ENCODE measurements at places on chromosomes 6 and 20. TPM values are rescaled to one million over a fixed set of nuclear protein-coding genes. Genes with fewer than 3 reads are reported as not detected.
A peak's percentile ranks its signal among the peaks of the same experiment; 100 is the strongest.

- peak; percentile 18 for DNase-seq
- H3K4me3 ChIP-seq: peak overlapping the region; percentile 58
- H3K27ac ChIP-seq: peak overlapping the region; percentile 81
- peaks cover 29% of the 10 kb centered on the region for H3K36me3 ChIP-seq
- H3K4me1 ChIP-seq: peaks cover 40% of the 10 kb centered on the region
Observed at GRCh38 chr20:37071481-37071911, 24.3 kb downstream of the RBL1 start.

DNA sequence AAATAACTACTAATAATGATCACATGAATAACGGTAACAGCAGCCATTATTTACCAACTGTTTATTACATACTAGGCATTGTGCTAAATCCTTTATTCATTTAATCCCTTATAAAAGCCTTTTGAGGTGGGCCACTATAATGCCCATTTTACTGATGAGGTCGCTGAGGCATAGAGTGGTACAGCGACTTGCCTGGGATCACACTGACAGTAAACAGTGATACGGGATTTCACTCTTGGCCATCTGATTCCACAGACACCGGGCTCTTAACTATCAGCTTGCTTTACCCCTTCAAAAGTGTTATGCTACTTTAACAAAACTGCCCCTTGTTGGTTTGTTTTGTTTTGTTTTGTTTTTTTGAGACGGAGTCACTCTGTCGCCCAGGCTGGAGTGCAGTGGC lies 2.2 kb upstream of the RAB22A start:
- H3K27me3 ChIP-seq: no peaks in the 10 kb centered on the region
- H3K4me3 ChIP-seq: peak overlapping the region; percentile 75
- H3K36me3 ChIP-seq: peaks cover 26% of the 10 kb centered on the region
- H3K4me1 ChIP-seq: peaks cover 60% of the 10 kb centered on the region
- H3K27ac ChIP-seq: peak overlapping the region; percentile 88

GRCh38 chr20:47054945-47055344 lies 160.3 kb downstream of the EYA2 start:
- no peak overlapping the region for H3K4me3 ChIP-seq
- H3K27me3 ChIP-seq: peaks cover 4% of the 10 kb centered on the region
- no peak overlapping the region for H3K27ac ChIP-seq
- H3K4me1 ChIP-seq: no peaks in the 10 kb centered on the region

DNA sequence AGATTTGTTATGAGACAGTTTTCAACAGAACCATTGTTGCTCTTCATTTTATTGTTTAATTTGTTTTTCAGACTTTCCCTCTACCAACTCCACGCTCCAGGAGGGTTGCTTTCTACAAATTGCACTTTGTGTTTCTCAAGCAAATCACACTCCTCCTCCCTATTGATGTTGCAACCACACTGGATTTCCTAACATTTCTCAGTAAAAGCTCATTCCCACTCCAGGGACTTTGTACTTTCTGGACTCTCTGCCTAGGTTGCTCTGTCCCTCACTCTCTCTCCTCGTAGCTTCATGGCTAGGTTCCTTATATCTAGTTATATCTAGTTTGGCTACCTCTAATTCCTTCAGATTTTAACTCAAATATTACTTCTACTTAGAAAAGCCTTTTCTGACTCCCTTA lies 20.3 kb downstream of the PGK2 start:
- no peaks in the 10 kb centered on the region for H3K4me1 ChIP-seq
- no peak for DNase-seq
- H3K4me3 ChIP-seq: no peak overlapping the region

DNA sequence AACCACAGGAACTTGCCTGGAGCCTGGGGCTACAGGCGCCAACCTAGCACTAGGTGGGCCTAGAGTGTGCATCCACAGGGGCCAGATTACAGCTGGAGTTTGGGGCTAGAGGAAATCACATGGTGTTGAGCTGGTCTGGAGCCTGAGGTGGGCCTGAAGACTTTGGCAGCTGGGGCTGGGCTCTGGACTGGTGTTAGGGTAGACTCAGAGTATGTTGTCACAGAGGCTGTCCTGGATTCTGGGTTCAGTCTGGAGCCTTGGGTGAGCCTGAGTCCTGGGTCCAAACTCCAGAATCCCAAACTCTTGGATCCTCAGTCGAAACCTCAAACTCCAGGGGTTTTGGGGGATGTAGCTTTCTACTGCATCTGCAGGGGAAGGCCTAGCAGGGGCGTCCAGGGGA lies 356.7 kb downstream of the FRK start:
- no peaks in the 10 kb centered on the region for H3K4me1 ChIP-seq
- no peaks in the 10 kb centered on the region for H3K27me3 ChIP-seq
- H3K4me3 ChIP-seq: no peak overlapping the region

WFDC12 gene
- total RNA-seq: not detected

DNA sequence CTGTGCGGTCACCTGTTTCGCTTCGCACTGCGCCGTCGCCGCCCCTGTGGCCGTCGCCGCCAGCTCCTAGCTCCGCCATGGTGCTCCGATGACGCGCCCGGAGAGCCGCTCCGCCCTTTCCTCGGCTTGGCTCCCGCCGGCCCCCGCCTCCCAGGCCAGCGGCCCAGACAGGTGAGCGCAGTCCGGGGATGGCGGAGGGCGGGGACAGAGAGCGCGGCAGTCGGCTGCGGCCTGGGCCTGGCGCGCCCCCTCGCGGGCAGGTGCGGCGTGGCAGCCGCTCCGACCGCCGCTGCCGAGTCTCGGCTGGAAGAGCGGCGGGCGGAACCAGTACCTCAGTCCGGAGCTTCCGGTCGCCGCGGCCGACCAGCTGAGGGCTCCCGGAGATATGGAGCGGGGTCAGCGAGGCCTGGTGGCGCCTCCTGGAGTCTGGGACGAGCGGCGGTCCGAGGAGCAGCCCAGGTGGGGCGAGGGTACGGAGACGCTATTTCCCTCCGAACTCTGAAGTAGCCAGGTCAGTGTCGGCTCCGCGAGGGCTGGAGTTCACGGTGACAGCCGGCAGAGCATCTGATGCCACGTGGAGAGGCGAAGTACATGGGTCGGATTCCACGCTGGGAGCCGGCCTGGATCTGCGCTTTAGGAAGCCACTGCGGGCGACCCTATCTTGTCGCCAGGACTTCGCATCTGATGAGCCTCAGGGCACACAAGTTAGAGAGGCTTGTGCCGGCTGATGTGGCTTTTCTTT lies at the start of gene MAP7:
Gene MAP7 (minus strand): TSS at position 93 of the 742 bp plus-strand sequence. CDS start 14 bp downstream, at position 79.
- H3K27ac ChIP-seq: no peak within 1 kb of the TSS
- H3K4me1 ChIP-seq: peaks cover 15% of the 10 kb centered on the region
- peaks cover 48% of the 10 kb centered on the region for H3K27me3 ChIP-seq
- peak within 1 kb of the TSS; percentile 74 for H3K4me3 ChIP-seq
- peak; percentile 53 for DNase-seq

- no peaks in the 10 kb centered on the region for H3K4me1 ChIP-seq
- no peak overlapping the region for H3K4me3 ChIP-seq
- H3K27me3 ChIP-seq: no peaks in the 10 kb centered on the region
- H3K36me3 ChIP-seq: no peaks in the 10 kb centered on the region
Observed at GRCh38 chr6:66499851-66500250, 792.8 kb upstream of the EYS start.

- no peak overlapping the region for H3K27ac ChIP-seq
- no peaks in the 10 kb centered on the region for H3K4me1 ChIP-seq
- no peak for DNase-seq
- H3K36me3 ChIP-seq: no peaks in the 10 kb centered on the region
- H3K4me3 ChIP-seq: no peak overlapping the region
- H3K27me3 ChIP-seq: no peaks in the 10 kb centered on the region
Observed at GRCh38 chr20:33474097-33474873, 15.6 kb upstream of the CBFA2T2 start.

DNA sequence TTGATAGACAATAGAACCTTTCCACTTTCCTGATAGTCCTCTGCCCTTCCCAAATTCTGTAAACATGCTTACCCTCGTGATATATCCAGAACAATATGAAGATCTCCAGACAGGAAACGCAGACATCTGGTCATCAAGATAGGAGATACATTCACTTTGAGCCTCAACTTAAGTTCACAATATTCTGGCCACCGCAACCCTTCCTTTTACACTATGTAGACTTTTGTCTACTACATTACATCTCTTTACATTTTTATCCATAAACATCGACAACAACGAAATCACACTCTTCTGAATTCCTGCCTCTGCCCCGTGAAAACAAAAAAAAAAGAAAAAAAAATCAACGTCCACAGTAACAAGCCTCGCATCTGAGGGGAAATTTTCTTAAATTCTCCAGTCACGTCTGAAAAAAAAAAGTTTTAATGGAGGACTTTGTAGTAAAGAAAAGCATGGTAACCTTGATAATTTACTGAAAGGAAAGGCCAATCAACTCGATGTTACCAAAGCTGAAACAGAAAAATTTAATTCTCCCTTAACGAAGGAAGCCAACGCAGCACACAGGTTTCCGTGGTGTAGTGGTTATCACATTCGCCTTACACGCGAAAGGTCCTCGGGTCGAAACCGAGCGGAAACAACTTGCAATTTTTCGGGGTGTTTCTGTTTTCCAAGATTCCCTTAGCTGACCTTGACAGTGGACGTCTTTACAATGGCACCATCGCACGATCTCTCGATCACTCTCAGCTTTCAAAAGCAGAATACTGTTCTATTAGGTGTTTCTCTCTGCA lies 21.8 kb downstream of the POM121L2 start:
- H3K27me3 ChIP-seq: peaks cover 75% of the 10 kb centered on the region
- peak overlapping the region; percentile 40 for H3K27ac ChIP-seq
- H3K4me3 ChIP-seq: no peak overlapping the region
- peaks cover 7% of the 10 kb centered on the region for H3K36me3 ChIP-seq

GRCh38 chr20:32354592-32355416 lies 3.3 kb upstream of the ASXL1 start:
- H3K27me3 ChIP-seq: no peaks in the 10 kb centered on the region
- H3K27ac ChIP-seq: peak overlapping the region; percentile 82
- peak; percentile 20 for DNase-seq
- H3K36me3 ChIP-seq: peaks cover 19% of the 10 kb centered on the region
- peaks cover 49% of the 10 kb centered on the region for H3K4me1 ChIP-seq

DNA sequence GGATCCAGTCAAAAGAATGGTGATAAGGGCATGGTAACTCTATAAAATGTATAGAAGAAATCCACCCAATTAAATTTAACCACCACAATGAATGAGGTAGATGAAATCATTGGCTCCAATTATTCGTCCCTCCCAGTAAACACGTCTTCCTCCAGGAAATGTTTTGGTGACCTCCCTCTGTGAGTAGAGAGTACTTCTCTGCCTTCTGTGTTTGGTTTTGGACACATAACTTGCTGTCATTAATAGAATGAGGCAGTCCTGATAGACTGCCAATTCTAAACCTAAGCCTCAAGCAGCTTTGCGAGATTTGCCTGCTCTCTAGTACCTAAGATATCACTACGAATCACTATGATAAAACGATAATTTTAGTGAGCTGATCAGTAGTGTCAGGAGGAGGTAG lies 632.8 kb downstream of the HDGFL1 start:
- no peaks in the 10 kb centered on the region for H3K4me1 ChIP-seq
- no peak overlapping the region for H3K27ac ChIP-seq

DNA sequence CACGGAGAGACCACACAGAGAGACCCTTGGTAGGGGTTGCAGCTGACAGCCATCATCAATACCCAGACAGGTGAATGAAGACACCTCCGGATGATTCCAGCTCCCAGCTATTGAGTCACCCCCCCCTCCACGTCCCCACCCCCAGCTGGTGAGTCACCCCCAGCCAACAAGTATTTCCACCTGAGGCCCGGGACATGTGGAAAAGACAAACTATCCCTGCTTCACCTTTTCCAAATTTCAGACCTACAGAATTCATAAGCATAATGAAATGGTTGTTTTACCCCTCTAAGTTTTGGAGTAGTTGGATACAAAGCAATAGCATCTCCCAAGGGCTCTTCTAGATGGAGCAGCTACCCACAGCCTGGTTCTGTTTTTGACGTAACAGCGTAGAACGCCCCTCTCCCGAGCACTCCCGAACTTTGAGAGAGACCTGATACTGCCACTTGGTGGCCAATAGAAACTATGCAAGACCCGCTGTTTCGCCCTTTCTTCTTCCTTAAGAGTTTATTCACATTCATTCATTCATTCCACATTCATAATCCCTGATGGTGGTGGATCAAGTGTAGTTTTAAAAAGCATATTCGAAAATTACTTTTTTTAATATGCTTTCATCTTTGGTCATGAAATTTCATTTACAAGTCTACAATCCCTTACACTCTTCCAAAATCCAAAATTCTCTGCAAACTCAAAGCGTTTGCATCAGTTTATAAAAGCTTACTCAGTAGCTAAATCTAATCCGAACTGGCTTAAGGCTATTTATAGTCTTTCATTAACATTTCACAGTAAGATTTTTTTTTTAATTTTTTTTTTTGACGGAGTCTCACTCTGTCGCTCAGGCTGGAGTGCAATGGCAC lies 15.1 kb upstream of the PPP1R16B start:
- H3K27ac ChIP-seq: no peak overlapping the region
- DNase-seq: peak; percentile 25
- H3K36me3 ChIP-seq: peaks cover 3% of the 10 kb centered on the region
- H3K4me3 ChIP-seq: no peak overlapping the region
- peaks cover 7% of the 10 kb centered on the region for H3K4me1 ChIP-seq

TRIM10 gene
- 0.05 TPM for total RNA-seq

All from activated T-helper 1 cell treated with anti-CD3 and anti-CD28 coated beads, Interleukin-12 subunit alpha, Interleukin-12 subunit beta, Interleukin-2, Interleukin-4 antibody, amounts not matched to agents 30 ng/mL and 10 ng/mL and 1 ng/mL, durations not matched to agents 14 hours and 24 hours and 36 hours (primary cell).